Posterior cingulate gyrus (tissue), 11 donors: ENCODE measurements at places on chromosomes 1 and 21.

DNA sequence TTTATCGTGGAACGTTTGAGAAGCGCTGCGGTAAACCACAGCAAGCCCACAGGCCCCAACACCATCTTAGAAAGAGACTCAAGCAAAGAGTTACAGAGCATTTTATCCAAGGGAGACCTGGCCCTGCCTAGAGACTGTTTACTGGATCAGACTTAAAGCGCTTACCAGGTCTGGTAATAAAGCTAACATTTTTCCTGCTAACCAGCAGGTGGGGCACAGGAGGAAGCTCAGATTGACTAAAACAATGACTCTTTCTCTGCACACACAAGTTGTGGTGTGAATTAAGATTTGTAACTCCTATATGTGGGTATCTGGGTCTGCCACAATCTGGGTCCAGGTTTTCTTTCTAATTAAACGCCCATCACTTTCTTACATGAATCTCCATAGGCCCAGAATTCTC is 136.5 kb upstream of the ETS2 start:
- no peak for DNase-seq

DNA sequence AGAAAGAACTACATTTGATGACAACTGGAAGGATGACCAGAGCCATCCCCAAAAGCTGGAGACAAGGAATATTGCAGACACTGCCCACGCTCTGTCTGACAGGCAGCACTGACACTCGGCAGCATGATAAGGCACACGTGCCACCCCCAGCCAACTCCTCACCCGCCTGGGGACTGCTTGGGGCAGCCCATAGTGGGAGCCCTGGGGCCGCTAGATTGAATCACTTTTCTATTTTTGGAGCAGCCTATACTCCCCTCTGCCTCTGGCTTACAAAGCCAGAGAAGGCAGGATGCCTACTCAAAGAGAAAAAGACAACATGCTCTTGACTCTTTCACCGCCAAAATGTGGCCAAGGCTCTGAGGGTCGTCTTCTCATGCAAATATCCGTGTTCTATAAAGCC is 1.3 kb downstream of the SMG5 start:
- DNase-seq = no peak

DNA sequence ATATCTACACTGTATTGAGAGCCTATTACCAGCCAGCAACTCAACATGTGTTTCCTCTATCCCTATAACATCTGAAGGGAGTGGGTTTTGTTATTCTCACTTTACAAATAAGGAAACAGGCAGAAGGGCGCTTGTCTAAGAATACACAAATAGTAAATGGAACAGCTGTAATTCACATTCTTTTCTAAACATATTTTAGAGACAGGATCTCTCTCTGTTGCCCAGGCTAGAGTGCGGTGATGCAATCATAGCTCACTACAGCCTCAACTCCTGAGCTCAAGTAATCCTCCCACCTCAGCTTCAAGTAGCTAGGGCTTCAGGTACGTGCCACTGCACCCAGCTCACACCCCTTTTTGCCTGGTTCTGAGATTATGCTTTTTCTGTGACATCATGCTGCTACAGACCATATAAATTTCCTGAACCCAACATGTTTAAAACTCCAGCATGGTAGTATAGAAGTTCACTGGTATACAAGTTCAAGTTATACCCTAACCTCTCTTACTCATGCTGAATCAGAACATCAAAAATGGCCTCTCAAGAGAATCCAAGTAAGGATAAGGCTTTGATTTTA is 8.6 kb upstream of the TACSTD2 start:
- DNase-seq = no peak

DNA sequence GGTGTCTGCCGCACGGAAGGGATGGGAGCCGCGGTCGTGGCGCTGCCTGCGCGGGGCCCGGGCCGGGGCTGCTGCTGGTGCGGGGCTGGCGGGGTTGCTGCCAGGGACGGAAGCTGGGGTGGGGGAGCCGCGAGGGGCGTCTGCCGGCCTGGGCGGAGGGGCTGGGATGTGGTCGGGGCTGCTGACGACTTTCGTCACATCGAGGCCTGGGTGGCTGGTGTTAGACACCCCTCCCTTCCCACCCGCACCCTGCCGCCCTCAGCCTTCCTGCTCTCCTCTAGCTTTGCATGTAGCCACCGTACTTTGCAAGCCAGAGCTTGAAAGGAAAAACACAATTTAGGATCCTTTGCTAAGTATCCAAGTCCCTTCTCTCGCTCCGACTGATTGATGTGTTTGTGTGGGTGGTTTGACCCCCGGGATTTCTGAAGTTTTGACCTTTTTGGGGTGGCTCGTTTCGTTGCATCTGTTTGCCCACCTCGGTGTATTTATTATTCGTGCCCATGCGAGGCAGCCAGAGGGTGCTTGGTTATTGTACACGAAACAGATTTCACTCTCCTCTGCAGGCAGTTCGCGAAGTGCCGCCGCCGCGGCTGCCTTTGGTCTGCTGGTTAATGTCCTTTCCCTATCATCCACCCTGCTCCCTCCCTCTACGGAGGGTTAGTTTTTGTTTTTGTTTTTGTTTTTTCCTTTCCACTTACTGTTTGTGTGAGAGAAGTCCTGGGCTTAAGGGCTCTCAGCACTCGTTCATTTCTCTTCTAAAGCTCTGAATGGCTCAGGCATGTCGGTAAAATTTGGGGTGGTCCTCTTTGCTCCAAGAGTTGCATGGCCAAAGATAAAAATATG is 868 bp downstream of the C1orf21 start:
- DNase-seq = peak; percentile 34

- no peak for DNase-seq
Measured at GRCh38 chr21:14453339-14454015, 70.5 kb upstream of the HSPA13 start.

GRCh38 chr1:161721738-161722343 is 497 bp downstream of the FCRLB start:
- no peak for DNase-seq

DNA sequence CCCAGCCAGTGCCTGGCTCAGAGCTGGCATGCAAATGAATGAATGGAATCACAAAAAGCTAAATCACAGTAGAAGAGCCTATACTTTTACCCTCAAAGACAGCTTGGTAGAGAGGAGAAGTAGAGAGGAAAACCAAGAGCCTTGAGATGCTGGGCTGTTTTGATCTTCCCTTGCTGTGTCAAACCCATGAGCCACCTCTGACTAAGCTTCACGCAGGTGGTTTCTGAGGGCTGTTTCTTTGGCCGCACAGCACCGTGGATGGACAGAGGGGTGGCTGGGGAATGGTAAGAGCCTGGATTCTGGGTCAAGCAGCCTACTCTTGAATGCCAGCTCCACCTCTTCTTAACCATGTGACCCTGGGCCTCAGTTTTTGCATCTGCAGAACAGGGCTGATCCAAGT is 18.6 kb downstream of the ABCG1 start:
- DNase-seq = no peak

GRCh38 chr1:191575180-191575579 is 583.1 kb upstream of the RGS18 start:
- no peak for DNase-seq

DNA sequence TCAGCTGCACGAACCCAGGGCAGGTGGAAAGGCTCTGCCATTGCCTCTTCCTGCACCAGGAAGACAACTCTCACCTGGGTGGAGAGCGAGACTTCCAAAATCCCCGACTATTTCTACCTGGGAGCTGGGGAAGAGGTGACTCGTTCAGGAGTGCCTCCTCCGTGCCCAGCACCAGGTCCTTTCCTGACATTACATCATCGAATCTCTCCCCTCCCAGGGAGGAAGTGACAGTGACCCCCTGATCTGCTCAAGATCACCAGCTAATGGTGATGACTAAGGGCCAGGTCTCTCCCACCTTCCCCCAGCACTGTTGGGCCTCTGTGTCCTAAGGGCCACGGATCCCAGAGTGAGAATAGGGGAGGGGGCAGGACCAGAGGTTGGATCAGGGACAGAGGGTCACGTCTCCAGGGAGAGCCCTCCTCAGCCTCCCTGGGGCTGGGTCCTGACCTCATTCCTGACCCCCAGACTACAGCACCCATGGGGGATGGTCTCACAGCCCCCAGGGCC is 6.8 kb downstream of the MEGF6 start:
- no peak for DNase-seq

GRCh38 chr1:46466477-46467182 is 23.0 kb upstream of the DMBX1 start:
- DNase-seq = peak; percentile 33

DNA sequence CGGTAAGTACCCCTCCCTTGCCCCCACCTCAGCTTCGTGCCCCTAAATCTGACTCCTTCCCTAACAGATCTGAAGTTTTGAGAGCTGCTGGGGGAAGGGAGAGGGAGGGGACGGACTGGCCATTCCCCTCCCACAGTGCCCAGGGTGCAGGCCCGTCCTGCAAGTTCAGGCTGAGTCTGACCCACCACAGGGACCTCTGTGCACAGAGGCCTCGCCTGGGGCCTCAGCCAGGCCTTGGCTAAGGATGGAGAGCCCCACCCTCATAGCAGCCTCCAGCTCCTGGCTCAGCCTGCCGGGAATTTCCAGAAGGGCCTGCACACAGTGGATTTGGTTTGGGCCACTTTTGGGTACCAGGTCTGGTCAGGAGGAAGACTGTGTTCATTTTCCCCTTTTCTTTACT is 31.2 kb upstream of the TNFRSF1B start:
- DNase-seq = no peak

DNA sequence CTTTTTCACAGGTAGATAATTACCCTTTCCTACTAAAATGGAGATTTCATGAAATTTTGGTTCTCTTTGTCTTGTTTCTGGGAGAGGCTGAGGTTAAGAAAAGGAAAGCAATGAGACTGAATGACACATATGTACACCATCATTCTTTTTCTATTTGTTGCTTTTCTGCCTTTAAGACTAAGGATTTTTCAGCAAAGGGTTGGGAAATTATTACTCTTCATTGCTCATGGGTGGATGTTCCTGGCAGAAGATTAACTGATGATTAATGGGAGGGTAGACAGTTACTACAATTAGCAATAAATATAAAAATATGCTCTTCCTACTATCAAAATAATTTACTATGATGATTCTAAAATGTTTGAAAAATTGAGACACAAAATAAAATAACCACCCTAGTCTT is 316.5 kb upstream of the USP24 start:
- no peak for DNase-seq

DNA sequence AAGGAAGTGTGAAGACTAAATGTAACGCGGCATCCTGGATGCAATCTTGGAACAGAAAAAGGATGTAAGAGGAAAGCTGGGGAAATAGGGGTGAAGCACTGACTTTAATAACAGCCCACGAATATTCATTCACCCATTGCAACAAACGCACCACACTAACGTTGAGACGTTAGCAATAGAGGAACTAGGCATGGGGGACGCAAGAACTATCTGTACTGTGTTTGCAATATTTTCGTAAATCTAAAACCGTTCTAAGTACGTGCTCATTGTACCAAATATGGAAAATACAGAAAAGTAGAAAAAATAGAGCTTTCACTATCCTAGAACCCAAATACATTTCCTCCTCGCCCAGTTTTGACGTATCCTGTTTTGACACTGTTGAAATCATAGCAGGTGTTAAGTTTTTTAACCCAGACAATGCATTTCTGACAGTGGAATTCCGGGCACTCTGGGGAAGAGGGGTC is 3.9 kb downstream of the LAPTM5 start:
- no peak for DNase-seq

DNA sequence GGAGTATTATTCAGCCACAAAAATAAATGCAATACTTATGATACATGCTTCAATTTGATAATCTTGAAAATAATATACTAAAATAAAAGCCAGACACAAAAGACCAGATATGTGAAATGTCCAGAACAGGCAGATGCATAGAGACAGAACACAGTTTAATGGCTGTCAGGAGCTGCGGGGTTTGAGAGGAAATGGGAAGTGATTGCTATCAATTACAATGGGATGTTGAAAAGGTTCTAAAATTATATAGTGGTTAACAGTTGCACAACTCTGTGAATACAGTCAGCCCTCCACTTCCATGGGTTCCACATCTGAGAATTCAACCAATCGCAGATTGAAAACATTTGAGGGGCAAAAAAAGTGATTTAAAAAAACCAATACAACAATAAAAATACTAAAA is 54.0 kb downstream of the LTN1 start:
- no peak for DNase-seq

- DNase-seq = no peak
Measured at GRCh38 chr1:219432191-219432606, 180.7 kb downstream of the ZC3H11B start.

DNA sequence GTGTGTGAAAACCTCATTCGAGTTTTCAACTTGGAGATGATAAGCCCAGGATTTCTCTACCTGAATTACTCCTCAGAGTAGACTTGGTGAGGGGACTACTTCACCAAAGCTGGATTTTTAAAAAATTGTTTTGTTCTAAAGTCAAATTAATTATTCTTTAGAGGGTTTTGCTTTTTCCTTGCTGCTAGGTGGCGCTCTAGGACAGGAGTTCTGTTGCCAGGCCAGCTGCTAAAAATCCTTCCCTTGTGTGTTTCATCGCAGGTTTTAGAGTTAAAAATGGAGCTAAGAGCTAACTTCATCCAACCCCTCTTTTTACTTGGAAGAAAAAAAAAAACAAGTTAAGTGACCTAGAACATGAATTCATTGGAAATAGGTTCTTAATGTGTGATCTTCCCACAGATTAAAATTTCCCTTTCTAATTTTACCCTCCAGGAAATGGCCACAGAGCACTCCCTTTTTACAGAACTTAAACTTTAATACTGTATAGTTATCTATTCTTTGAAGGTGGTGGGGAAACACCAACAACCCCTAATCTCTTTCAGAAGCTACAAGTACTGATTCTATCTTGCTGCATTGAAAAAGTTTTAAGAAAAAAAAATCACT is 36.7 kb upstream of the FAM163A start:
- DNase-seq = peak; percentile 51

GRCh38 chr1:20483833-20484518 is 2.0 kb downstream of the CAMK2N1 start:
- peak; percentile 53 for DNase-seq

GRCh38 chr1:25145775-25146393 is 86.4 kb downstream of the SYF2 start:
- DNase-seq = no peak

- no peak for DNase-seq
Measured at GRCh38 chr1:32487182-32487581, 22.3 kb downstream of the ZBTB8B start.

- no peak for DNase-seq
Measured at GRCh38 chr1:116308276-116308675, 64.8 kb upstream of the ATP1A1 start.

DNA sequence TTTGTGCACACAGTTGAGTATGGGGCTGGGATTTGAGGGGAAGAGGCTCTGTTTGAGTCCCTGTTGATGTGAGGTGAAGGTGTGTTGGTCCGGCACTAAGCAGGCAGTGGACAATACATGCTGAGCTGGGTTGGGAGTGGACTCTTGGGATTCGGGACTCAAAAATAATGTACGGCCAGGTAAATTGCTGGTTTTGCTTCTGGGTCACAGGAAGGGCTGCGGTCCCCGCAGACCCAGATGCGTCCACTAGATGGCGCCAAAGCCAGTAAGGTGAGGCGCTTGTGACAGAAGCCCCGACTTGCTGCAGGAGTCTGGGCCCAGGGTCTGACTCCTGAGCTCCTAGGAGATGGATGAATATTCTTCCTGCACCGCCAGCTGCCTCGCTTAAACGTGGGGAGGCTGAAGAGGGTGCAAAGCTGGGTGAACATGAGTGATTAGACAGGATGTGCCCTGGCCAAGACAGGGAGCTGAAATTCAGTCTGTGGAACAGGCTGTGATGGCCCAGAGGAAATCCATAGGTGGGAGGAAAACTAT is 61.4 kb downstream of the ACBD3 start:
- DNase-seq = peak; percentile 96

- DNase-seq = no peak
Measured at GRCh38 chr1:216691710-216692109, 31.5 kb downstream of the ESRRG start.
